ENCODE measurements at places on chromosomes 12 and 14.

GRCh38 chr12:130334937-130335336 lies 2.8 kb upstream of the PIWIL1 start:
- no peak for DNase-seq

DNA sequence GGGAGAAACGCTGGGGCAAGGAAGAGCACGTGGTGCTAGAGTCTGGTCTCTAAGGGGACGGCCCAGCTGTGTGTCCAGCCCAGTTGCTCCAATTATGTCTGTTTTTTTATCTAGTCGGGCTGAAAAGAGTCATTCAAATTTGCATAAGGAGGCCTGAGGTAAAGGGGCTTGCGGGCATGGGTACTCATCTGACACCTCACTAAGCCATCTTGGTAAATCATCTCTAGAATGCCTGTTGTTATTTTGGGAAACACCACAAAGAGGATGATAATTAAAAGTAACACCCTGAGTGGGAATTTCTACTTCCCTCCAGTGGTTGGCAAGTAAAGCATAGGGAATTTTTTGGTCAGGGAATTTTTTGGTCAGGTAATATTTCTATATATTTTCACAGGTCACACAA lies 196.1 kb upstream of the ALG10B start:
- DNase-seq, result no peak

- DNase-seq, result peak; percentile 77
Observed at GRCh38 chr12:116276652-116277466, 634 bp downstream of the MED13L start.

- DNase-seq, result no peak
Observed at GRCh38 chr12:51004504-51004903, 21.7 kb downstream of the SLC11A2 start.

GRCh38 chr12:132173135-132174014 lies 29.1 kb downstream of the NOC4L start:
- DNase-seq, result no peak

GRCh38 chr12:32920506-32921085 lies 24.0 kb upstream of the PKP2 start:
- no peak for DNase-seq

DNA sequence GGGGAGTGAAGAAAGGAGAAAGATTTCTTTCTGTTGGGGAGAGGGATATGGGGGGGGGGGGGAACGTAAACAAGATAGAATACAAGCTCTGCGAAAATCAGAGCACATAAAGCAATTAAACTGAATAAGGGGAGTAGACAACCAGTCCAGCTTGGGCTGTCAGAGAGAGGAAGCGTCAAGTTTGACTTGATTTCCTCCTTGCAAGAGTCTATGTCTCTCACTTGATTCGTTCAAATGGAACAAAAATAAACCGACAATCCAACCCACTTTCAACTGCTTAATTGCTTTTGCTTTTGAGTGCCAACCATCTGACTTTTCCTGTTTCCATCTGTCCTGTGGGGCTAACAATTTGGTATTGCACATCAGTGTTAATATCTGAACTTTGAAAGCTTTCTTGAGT lies 942 bp downstream of the SYT1 start:
- no peak for DNase-seq

DNA sequence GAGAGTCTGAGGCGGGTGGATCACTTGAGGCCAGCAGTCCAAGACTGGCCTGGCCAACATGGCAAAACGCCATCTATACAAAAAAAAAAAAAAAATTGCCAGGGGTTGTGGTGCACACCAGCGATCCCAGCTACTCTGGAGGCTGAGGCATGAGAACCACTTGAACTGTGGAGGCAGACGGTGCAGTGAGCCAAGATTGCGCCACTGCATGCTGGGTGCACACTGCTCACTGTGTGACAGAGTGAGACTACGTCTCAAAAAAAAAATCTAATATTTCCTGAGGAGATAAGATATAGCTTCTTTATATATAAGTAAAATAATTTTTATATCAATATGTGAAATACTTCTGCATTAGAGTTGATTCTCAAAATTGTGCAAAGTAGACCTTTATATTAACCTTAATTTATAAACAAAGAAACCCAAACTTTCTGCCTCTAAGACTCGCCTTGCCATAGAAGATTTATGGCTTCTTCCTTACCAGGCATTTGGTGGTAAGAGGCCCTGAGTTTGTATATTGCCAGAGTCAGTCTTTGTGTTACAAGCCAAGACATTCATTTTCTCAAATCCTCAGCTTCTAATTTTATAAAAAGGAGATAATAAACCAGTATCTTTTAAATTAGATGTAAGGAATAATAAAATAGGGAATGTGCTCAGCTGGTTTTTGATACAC lies 1226.7 kb downstream of the FLRT2 start:
- DNase-seq, result no peak

DNA sequence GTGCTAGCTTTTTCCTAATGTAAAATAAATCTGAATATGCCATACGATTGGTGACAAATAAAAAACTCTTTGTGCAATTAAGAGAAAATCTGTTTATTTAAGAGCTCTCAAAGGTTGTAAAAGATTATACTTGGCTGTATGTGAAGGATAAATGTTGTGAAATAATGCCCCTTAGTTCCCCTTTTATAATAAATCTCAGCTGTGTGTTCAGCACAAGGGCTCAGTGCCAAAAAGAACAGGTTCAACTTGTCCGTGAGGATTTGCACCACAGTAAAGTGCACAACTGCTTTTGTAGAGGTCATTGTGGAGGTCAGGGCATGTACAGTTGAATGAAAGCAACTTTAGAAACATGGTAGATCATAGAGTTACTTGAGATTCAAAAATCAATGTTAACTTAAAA lies 118.6 kb downstream of the TRMT5 start:
- no peak for DNase-seq

DNA sequence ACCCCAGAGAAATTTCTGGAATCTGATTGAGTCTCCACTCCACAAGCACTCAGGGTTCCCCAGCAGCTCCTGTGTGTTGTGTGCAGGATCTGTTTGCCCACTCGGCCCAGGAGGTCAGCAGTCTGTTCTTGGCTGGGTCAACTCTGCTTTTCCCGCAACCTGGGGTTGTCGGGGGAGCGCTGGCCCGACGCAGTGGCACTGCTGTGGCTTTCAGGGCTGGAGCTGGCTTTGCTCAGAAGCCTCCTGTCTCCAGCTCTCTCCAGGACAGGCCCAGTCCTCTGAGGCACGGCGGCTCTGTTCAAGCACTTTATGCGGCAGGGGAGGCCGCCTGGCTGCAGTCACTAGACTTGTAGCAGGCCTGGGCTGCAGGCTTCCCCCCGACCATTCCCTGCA lies 23.7 kb downstream of the P2RX4 start:
- DNase-seq, result no peak

GRCh38 chr12:105967038-105967776 lies 171.5 kb downstream of the NUAK1 start:
- no peak for DNase-seq

GRCh38 chr12:3081091-3081490 lies 3.9 kb downstream of the TSPAN9 start:
- no peak for DNase-seq

GRCh38 chr14:103744621-103745395 lies 29.2 kb downstream of the ZFYVE21 start:
- no peak for DNase-seq

DNA sequence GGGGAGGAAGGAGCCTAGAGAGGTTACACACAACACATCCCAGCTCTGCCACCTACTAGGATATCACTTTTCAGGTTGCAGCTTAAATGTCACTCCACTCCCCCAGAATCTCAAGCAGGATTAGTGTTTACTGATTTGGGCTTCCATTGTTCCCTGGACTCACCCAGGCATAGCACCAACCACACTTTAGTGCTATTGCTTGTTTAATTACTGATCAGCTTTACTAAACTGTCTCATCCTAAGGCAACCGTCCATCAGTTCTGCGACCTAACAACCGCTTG lies 6.1 kb upstream of the KRT18 start:
- DNase-seq, result no peak

DNA sequence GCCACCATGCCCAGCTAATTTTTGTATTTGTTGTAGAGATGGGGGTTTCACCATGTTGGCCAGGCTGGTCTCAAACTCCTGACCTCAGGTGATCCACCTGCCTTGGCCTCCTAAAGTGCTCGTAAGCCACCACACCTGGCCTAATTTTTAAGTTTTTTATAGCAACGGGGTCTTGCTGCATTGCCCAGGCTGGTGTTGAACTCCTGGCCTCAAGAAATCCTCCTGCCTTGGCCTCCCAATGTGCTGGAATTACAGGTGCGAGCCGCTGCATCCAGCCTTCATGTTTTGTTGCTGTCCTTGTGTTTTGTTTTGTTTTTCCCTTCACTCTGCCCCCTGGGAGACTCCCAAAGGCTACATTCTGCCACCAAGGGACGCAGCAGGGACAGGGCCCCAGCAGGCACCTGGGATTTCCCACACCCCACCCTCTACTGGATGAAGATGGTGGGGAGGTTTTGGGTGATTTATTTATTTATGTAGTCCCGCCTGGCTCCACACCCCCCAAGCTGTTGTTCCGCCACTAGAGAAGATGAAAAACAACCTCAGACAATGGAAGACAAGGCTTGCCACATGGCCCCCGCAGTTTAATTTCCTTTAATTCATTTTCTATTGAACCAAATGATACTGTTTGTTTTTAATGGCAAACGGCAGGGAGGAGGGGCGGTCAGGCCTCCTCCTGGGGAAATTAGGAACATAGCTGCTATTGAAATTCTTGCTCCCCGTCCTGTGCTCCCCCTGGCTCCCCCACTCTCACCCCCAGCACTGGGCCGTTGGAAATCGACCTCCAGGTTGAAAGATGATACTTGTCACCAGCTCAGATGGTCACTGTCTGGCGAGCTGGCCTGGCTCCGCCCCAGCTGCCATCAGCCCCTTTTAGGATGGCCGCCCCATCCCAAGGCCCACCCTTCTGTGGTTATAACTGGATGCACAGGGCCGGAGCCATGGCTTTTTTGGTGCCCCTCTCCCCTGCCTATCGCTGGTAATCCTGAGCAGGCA lies 70.3 kb downstream of the RNFT2 start:
- no peak for DNase-seq

DNA sequence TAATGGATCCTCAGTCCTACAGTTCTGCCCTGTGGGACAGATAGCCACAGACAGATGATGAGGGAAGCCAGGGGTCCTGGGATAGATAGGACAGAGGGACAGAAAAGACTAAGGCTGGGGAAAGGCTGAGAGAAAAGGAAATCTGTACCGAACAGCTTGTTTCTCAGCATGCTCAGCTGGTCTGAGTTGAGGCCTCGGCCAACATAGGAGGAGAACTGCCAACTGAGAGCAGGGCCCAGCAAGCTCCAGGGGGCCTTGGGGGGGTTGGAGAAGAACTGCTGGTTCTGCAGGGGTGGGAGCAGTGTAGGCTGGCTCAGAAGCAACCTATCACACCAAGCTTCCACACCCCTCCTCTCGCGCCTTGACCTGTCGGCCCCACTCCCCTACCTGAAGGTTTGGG lies 10.1 kb downstream of the IL23A start:
- no peak for DNase-seq

DNA sequence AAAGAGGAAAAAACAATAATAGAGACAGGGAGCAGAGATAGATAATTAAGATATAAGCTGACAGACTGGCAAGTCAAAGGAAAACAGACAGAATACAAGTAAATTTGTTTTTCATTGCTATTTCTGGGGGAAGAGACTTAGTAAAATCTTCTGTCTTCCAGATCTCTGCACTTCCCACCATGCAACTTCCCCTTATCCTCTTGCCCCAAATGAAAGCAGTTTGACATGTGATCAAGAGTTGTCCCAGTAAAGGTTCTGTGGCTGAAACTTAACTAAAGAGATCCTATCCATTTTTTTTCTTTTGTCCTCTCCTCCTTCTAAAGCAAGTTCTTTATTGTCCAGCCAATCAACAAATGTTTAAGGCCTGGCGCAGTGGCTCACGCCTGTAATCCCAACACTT lies 1.5 kb upstream of the MLF2 start:
- no peak for DNase-seq

- no peak for DNase-seq
Observed at GRCh38 chr12:32178341-32179010, 71.8 kb downstream of the BICD1 start.

DNA sequence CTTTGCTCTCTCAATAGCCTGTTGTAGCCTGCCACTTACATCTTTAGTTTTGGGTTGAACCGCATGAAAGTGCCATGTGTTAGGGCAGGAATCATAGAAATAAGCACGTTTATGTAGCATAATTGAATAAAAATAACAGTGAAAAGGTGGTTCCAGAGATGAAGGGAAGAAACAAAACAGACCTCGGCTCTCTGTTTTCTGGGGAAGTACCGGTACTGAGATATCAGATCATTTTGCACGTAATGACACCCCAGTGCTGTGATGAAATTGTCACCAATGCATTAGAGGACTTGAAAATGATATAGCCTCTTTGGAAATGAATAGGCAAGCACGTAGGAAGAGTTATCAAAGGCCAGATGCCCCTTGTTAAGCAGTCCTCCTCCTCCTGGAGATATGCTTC lies 42.5 kb upstream of the DLK1 start:
- no peak for DNase-seq

GRCh38 chr14:102645746-102646440 lies 53.4 kb downstream of the RCOR1 start:
- DNase-seq, result peak; percentile 7

- no peak for DNase-seq
Observed at GRCh38 chr14:104820669-104821228, 19.8 kb downstream of the ZBTB42 start.

DNA sequence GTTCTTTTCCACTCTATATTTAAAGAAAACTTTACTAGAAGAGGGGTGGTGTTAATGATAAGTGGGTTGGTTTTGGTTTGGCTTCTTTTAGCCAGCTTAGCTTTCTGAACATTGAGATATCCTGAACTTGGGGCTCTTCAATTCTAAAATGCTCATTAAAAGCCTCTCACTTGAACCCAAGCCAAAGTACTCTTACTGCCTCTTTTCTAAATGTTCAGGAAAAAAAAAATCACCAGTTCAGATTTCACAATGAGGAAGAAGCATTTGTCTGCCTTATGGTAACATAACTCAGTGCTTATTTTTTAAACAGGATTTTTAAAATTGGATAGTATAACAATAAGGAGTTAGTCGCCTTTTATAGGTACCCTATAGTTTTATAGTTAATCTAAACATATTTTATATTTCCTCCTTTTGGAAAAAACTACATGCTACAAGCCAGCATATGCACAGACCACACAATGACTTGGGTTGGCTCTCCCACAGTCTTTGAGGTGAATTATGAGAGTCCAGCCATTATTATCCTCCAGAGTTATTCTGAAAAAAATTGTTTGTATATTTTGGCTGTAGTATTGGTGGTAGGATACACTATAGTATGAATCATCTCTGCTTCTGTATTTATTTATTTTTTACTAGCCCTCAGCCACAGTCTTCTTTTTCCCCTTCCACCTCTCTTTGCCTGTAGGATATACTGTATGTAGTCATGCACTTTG lies 195.5 kb upstream of the TMPO start:
- no peak for DNase-seq

Measured in activated T-cell treated with anti-CD3 and anti-CD28 coated beads, Interleukin-2, amount 50 U/mL, for 72 hours (primary cell).